ENCODE measurements at places on chromosomes 5 and 9.

DNA sequence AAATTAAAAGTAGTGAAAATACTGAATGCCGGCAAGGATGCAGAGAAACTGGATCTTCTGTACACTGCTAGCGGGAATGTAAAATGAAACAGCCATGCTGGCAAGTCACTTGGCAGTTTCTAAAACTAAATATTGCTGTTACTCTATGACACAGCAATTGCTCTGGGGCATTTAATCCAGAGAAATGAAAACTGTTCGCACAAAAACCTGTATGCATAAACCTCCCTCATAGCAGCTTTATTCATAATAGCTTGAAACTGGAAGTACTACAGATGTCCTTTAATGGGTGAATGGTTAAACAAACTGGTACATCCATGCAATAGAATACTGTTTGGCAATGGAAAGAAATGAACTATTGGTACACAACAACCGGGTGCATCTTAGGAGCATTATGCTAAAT, 167.2 kb downstream of the ARHGAP26 start:
- no peak for DNase-seq

DNA sequence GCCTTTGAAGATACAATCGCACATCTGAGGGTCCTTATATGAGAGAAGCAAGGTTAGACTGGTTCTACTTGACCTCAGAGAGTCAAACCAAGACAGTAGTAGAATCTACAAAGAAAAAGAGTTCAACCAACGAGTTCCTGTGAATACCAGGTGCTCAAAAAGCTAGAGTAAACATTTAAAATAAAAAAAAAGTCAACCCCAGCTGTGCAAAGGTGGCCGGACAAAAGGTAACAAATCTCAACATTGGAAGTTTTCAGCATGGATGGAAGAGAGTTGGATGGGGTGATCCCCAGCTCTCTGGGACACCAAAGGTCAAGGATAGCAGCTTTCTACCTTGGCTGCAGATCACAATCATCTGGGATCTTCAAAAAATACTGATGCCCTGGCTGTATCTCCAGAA, 14.4 kb downstream of the SHB start:
- DNase-seq = no peak

- DNase-seq = no peak
Measured at GRCh38 chr5:176646707-176647029, 616 bp upstream of the TSPAN17 start.

- no peak for DNase-seq
Measured at GRCh38 chr5:41415242-41415641, 95.2 kb downstream of the PLCXD3 start.

DNA sequence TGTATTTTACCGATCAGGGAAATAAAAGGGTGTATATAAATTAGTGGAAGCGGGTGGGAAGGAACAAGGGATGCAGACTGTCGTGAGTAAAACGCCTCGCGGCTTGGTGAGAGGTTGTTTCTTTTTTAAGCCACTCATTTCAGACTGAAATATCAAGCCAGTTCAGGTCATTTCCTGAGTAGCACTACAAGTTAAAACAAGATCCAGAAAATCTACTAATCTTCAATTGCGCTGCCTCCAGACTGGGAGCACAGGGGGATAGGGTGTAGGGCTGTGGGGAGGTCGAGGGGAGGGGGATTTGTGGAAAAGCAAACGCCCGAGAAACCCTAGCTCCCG, 140.8 kb downstream of the TSSK1B start:
- DNase-seq = no peak

Data from frontal cortex (tissue), 4 donors.